ENCODE measurements at places on chromosomes 4 and X.

DNA sequence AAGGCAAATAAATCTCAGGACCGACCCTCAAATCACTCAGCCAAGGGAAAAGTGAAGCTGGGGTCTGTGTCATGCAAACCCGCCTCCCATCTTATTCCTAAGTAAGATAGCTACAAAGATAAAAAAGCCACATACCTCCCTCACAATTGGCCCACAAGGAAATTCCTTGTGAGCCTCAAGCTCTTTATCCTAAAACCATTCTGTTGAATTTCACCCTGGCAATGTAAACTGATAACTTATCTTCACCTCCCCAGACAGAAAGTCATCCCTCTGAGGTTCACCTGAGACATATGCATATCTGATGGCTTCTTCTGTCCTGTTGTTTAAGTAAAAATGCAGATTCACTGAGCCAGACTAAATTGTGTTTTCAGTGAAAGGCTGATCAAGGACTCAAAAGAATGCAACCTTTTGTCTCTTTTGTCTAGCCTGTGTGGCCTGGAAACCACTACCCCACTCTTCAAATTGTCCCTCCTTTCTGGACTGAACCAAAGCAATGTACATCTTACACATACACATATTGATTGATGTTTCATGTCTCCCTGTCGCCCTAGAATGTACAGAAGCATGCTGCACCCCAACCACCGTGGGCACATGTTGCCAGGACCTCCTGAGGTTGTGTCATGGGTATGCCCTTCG, 91.3 kb downstream of the MFAP3L start:
- DNase-seq = no peak

- no peak for DNase-seq
These were observed 21.8 kb upstream of the OPHN1 start for GRCh38 chrX:68455151-68455510.

DNA sequence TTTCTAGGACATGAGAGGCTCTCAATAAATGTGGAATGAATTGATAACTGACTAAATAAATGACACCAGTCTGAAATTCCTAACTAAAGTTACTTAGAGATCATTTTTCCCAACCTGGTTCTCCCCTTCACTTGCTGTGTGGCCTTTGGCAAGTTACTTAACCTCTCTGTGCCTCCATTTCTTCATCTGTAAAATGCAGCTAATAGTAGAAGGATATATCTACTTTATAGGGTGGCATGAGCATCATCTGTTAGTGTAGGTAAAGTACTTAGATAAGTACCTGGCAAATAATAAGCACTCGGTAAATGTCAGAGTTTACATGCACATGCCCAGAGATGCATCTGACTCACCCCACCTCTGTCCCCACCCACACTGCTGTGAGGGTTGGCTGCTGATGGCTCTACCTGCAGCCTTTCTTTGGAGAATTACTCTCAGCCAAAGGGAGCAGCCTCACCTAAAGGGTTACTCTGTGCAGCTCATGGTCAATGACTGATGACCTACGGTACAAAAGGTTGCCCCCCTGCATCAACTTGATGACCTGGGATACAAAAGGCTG, 139.3 kb downstream of the CHIC2 start:
- no peak for DNase-seq

- no peak for DNase-seq
These were observed 98.0 kb downstream of the ARHGAP6 start for GRCh38 chrX:11567528-11568220.

- no peak for DNase-seq
These were observed 139.8 kb downstream of the BCOR start for GRCh38 chrX:39957816-39958566.

DNA sequence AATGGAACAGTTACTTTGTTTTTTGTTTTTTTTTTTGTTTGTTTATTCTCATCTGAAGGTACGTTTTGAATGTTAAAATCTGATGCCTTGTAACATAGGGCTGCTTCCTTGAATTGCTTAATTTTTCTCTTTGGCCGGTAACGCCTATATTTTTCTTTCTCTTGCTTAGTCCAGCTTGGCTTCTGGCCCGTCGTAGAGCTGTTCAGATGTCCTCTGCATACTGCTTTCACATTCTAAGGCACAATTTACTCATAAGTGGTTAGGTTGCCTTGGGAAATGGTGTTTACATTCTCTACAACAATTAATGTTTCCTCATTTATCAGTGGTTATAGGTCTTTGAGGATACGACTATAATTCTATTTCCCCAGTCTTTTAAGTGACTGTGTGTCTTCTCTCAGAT, 7.9 kb downstream of the NONO start:
- DNase-seq = no peak

GRCh38 chr4:29278585-29278984, 1441.6 kb upstream of the PCDH7 start:
- DNase-seq = no peak

DNA sequence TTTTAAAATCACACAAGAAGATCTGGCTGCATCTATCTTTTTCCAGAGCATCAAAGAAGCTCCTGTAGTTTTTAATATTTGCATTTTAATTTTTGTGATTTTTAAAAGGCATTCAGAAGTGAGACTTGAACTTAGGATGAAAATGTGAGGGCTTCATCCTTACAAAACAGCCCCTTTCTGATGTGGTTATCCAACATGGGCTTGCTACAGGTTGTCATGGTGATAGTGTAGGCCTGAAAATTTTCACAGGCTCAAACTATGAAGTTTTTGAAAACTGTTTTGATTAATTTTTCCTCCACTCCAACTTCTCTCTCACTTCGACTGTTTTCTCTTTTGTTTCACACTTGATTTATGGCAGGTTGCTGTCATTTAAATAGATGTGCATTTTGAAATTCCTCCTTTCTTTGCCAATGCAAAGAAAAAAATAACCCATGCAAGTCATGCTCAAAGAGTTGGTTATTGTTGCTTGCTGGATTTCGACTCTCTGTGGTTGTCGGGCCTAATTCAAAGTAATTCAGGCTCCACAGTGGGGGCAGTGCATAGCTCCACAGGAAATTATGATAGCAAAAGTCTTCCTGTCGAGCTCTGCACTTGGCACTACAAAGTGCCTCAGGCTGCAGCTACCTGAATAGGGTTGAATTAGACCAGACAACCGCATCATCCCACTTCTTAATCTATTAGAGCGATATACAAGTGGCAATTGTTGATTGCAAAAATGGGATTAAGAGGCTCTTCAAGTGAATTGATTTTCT, 201.0 kb upstream of the GPR101 start:
- DNase-seq = no peak

DNA sequence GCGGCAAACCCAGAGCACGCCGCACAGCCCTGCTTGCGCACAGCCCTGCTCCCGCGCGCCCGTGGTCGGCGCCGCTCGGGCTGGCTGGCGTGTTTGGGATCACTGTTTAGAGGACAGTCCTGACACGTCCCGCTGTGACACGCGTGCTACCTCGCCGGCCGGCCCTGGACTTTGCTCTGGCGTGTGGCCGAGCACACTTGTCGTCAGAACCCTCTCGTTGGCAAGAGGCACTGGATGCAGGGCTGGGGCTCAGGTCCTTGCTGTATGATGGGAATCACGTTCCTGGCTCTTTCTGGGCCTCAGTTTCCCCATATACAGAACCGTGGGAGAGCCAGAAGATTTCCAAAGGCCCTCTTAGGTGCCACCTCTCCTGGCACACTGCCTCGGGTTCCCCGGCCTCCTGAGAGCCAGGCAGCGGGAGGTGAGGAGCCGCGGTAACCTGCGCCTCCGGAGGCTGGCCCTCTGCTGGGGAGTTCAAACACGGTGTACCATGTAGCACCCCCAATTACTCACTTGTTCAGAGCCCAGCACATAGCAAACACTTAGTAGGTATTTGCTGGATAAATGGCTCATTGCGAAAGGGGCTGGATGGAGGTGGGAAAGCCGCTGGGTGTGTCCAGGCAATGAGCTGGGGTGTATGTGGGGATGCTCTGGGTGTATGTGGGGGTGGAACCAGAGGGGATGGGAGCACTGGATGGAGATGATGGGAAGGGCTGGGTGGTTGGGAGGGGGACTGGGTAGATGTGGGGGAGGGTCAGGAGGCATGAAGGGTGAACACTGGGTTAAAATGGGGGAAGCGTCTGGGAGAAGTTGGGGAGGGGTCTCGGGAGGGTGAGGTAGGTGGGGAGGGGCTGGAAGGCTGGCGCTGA, 76.6 kb downstream of the HTRA3 start:
- no peak for DNase-seq

DNA sequence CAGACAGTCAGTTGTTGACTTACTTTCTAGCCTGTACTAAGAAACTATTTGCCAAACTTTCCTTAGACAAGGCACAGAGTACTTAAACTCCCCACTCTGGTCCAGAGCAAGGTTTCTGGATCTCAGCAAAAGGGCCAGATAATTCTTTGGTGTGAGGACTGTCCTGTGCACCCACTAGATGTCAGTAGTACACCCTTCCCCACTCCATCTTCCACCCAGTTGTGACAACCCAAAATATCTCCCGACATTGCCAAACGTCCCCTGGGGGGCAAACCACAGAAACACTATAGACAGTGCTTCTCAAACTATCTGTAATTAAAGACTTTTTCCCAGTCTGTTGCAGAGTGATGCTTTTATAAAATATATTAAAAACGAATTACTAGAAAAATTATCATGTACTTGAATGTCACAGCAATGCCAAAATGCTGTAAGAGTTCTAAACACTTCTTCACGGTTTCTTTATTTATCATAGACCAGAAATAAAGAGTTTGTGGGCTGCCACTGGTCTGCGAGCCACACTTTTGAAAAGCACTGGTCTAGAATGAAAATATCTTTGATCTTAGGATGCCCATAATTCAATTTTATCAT, 203.5 kb downstream of the PRDM5 start:
- peak; percentile 34 for DNase-seq

DNA sequence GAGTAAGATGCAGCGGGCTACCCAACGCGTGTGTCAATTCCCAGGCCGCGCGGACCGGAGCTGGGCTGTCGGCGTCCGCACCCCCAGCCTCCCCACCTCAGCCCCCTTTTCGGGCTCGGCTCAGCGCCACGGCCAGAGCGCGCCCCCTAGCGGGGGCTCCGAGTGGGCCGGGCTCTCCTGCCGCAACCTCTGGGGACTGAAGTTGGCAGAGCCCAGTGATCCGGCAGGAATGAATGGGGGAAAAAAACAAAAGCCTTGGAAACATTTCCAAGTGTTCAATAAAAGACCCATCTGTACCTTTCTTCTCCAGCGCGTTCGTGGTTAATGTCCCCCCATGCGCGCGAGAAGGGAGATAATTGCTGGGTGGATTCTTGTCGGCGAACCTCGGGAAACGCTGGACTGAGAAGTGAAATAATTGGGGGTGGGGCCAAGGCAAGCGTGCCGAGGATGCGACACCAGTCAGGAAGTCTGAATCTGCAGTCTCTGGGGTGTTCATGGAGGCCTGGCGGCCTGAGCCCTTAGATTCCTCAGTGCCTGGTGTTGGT, 5.2 kb upstream of the ARX start:
- peak; percentile 83 for DNase-seq

DNA sequence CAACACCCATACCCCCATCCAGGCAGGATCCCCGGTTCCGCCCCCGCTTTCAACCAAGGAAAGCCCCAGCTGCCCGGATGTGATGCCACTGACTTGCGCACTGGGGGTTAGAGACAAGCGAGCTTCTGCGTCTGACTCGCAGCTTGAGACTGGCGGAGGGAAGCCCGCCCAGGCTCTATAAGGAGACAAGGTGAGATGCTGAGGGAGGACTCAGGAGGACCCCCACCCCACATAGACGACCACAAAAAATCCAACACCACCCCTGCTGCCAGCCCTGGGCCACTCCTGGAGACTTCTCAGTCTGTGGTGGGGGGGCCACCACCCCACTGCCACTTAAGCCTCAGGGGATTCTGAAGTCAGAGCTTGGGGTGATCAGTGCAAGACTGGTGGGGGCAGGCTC, at the start of gene MAGEA4:
Gene MAGEA4 (plus strand): TSS at position 110 of the 400 bp plus-strand sequence. CDS start 10,776 bp downstream, outside the sequence.
- DNase-seq = no peak

DNA sequence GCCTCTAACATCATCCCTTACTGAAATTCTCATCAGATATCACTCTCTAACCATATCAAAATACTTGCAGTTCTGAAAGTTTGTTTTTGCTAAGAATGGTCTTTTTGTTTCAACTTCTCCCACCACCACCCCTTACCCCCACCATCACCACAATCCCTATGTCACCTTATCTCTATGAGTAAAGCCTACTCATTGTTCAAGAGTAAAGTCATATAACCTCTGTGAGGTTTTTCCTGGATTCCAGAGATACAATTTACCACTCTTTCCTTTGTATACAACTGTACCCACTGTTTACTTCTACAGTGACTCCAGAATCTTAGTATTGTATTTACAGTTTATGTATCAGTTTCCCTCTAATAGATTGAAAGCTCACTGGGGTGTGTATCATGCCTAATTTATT, 158.0 kb upstream of the PCDH10 start:
- no peak for DNase-seq

DNA sequence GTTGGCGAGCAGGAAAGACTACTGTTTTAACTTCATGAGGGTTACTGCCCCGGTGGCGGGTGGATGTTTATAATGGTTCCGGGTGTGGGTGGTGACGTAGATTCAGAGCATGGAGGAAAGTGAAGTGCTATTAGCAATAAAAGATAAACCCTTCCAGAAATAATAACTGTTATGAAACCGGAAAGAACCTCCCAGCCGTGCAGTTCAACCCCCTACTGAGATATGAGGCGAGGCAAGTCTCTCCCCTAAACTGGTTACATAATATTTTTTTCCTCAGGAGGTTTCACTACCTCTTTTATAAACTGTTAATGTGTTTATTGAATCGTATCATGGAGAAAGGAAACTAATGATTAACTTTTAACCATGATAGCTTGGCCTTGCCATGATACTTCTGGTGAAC, 33.9 kb upstream of the STIM2 start:
- peak; percentile 67 for DNase-seq

DNA sequence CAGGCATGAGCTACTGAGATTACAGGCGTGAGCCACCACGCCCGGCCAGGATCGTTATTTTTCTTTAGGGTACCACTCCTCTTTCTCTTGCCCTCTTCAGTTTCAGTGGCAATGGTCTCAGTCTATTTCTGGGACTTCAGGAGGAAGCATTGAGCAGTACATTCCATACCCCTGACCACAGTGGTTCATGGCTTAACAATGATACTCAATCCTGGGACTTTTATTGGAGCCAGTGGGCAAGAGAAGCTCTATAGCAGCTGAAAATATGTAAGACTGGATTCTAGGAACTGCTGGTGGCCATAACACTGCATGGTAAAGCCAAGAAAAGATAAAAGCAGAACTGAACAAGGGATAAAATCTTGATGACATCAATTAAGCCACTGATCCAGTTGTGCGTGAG, 5.8 kb upstream of the CCNA2 start:
- DNase-seq = no peak

GRCh38 chr4:10385994-10386394, 71.2 kb downstream of the ZNF518B start:
- DNase-seq = no peak

DNA sequence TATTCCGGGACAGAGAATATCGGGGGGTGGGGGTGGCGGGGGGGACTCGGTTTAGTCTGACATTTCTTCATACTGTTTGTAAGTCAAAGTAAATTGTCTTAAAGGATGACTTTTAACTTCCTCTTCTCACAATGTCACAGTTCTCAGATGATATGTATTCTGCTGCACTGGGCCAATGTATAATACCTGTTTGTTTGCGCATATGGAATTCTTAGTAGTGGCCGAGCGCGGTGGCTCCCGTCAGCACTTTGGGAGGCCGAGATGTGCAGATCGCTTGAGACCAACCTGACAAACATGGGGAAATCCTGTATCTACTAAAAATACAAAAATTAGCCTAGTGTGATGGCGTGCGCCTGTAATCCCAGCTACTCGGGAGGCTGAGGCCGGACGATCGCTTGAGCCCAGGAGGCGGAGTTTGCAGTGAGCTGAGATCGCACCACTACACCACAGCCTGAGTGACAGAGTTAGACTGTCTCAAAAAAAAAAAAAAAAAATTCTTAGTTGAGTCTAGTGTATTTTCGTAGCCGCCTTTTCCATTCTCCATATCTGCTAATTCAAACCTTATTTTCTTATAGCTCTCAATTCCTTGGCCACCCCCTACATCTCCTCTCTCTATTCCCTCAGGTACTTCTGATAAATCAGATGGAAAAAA, 851 bp downstream of the POLR2B start:
- peak; percentile 64 for DNase-seq
